ENCODE measurements at places on chromosomes 5 and 9.

- no peak for DNase-seq
Measured at GRCh38 chr5:146068206-146068605, 37.2 kb downstream of the PLAC8L1 start.

- DNase-seq, result no peak
Measured at GRCh38 chr5:33817301-33817700, 74.5 kb downstream of the ADAMTS12 start.

- no peak for DNase-seq
Measured at GRCh38 chr5:75005561-75005960, 46.8 kb downstream of the GCNT4 start.

GRCh38 chr5:52867809-52868208 is 80.1 kb downstream of the ITGA1 start:
- DNase-seq, result peak; percentile 23

- peak; percentile 10 for DNase-seq
Measured at GRCh38 chr5:84564321-84565075, 179.8 kb upstream of the EDIL3 start.

DNA sequence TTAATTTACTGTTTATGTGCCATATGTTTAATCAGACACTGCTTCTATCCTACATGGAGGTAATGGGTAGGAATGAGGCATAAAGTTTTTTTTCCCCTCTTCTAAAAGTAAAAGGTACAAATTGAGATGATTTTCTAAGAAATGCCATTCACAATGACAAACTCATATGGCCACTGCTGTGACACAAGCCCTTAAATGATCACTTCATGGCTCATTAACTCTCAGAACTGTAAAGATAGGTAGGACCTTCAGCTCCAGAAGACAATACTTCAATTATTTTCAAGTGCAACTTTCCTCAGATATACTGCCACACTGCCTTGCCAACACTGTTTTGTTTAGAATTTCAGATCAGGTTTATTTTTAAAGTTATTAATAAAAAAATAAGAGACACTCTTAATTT is 362.9 kb upstream of the ZNF608 start:
- DNase-seq, result no peak

DNA sequence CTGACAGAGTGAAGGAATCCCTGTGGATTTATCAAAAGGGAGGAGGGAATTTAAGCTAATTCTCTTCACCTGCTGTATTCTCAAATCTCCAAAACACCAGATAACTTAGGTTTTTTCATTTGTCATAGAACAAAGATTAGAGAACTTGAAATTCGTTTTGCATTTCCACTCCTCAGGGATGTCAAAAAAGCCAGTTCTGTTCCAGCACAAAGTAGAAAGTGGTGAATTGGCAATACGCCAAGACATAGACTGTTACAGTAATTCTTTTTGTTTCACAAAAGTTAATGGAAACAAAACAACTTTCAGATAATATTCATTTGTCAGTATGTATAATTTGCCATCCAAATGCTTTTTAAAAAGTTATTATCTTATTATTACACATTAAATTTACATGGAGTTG is 15.0 kb downstream of the S1PR3 start:
- no peak for DNase-seq

- no peak for DNase-seq
Measured at GRCh38 chr5:134982230-134982629, 14.5 kb downstream of the CATSPER3 start.

GRCh38 chr5:122419142-122419894 is 107.3 kb downstream of the SNCAIP start:
- no peak for DNase-seq

- no peak for DNase-seq
Measured at GRCh38 chr9:28888806-28889205, 1315.5 kb upstream of the C9orf72 start.

DNA sequence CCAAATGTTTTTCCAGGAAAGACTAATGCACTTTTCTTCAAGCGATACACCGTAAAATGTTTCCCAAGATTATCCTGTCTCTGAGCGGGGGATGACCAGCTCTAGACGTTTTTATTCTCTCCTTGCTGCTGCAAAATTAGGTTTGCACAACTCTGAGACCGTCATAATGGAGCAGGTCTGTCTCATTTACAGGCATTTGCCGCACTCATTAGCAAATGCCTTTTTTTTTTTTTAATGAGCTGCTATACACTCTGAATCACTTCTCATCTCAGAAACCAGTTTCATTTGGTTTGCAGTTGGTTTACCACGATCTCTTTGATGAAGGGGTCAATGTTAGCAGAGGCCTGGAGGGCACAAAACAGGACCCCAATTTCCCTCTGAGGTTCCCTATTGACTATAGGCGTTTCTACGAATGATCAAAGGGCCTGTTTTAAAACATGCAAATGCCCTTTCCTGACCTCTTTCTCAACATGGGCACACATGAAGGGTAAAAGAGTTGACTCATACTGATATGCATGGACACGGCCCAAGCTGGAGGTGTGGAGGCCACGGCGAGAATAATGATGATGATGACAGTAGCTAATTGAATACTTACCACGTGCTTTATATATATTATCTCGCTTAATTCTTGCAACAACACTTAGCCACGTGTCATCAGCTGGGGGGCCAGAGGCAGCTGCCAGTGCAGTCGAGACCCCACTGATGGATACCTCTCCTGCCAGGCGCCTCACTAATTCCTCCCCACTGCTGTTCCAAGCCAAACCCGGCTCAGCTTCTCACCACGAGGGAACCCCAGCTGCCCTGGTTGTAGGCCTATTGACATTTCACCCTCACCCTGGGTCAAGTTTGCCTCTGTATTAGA is 89.9 kb upstream of the PTCH1 start:
- DNase-seq, result no peak

DNA sequence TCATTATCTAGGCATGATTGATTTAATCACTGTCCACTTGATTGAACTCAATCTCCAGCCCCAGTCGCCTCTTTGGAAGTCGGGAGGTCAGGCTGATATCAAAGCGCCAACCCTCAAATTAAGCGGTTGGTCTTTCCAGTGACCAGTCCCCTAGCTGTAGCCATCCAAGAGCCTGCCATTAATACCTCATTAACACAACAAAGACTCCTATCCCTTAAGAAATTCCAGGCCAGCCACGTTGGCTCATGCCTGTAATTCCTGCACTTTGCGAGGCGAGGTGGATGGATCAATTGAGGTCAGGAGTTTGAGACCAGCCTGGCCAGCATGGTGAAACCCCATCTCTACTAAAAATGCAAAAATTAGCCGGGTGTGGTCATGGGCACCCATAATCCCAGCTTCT is 27.4 kb upstream of the GCNT1 start:
- no peak for DNase-seq

GRCh38 chr5:125699860-125700259 is 723.3 kb upstream of the GRAMD2B start:
- no peak for DNase-seq

- no peak for DNase-seq
Measured at GRCh38 chr5:2841208-2841607, 89.7 kb upstream of the IRX2 start.

DNA sequence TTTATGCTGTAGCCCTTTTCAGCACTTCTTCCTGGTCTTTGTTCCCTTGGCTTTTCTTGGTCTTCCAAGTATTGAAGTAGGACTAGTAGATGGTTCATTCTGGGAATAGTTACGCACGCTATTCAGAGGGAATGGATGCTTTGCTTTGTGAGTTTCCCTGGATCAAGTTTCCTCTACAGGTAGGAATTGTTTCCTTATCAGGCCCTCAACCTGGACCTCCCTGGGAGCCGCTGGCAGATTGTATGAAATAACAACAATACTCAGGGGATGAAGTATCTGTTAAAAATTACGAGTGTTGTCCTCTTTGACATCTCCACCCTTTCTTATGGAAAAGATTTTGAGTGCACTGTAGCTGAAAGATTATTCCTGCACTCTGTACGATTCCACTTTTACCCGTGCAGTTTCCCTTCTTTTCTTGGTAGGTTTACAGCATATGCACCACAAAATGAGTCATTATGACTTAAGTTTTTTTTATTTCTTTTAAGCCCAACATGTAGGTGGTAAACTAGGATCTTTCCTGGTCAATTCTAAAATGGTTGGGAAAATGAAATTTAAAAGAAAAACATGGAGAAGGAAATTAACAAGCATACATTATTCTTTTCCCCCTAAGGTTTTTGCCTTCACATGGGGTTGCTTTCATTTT is 57.9 kb downstream of the ARHGAP26 start:
- DNase-seq, result no peak

- DNase-seq, result no peak
Measured at GRCh38 chr5:4866131-4866659, 273.9 kb upstream of the ADAMTS16 start.

DNA sequence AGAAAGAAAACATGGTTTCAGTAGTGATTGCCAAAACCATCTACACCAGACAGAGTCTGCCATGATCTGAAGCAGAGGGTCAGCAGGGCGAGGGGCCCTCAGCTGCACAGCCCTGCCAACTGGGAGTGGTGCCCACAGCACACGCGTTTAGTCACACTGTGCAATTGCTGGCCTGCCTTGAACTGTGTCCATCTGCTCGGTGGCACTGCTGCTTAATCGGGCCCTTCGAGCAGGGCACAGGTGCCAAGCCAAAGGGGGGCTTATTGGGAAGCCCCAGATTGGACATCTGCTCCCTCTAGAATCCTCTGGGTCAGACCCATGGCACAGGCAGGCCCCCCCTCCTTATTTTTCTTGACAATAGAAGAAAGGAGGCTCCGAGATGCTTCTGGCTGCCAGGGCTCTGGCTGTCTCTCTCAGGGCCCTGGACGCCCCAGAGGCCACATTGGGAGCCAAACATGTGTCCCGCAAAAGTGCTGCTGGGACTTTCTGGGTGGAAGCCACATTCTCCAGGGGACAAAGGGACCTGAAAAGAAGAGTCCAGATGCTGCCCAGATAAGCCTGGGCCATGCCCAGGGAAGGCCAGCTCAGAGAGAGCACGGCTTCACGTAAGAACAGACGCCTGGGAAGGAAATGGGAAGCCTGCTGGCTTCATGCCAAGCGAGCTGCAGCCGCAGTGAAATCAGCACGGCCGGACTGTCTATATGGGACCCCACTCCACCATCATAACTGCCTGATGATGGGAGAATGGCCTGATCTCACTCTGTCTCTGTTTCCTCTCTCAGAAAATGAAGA is 349.2 kb downstream of the GADD45G start:
- DNase-seq, result no peak

- no peak for DNase-seq
Measured at GRCh38 chr5:30809933-30810332, 383.6 kb upstream of the CDH6 start.

GRCh38 chr5:122077366-122078115 is 518 bp downstream of the LOX start:
- DNase-seq, result no peak

- DNase-seq, result no peak
Measured at GRCh38 chr5:137392261-137392660, 106.9 kb downstream of the SPOCK1 start.
